Stimulated activated CD4-positive, alpha-beta T cell treated with anti-CD3 and anti-CD28 coated beads, Interleukin-1b, Interleukin-23, amount 100 ng/mL, for 24 hours (primary cell): ENCODE measurements at places on chromosomes 11 and 22.

GRCh38 chr11:2325719-2326118 is 23.9 kb downstream of the TSPAN32 start:
- no peak for DNase-seq

DNA sequence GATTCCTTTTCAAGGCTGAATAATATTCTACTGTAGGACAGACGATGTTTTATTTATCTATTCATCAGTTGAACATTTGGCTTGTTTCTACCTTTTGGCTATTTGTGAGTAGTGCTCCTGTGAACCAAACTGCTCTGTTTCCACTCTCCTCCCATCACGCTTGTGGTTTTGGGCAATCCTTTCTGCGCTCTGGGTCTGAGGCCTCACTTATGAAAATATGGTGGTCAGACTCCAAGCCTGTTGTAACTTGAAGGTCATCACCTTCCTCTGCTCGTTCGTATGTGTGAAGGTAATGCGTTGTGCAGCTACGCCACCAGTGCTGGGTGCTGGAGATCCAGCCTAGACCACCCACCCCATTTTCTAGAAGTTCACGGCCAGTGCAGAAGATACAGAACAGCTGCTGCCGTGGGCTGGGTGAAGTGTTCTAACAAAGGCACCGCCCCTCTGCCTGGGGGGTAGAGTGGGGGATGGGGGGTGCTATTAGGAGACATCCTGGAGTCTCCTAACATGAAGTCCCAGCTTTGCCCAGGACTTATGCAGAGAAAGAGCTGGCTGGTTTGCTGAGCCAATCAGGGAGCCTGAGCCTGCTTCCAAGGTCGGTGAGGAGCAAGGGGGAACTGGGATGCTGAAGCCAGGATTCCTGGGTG is 21.0 kb downstream of the PTPN5 start:
- no peak for DNase-seq

GRCh38 chr11:47797633-47798032 is 30.5 kb upstream of the FNBP4 start:
- peak; percentile 26 for DNase-seq

DNA sequence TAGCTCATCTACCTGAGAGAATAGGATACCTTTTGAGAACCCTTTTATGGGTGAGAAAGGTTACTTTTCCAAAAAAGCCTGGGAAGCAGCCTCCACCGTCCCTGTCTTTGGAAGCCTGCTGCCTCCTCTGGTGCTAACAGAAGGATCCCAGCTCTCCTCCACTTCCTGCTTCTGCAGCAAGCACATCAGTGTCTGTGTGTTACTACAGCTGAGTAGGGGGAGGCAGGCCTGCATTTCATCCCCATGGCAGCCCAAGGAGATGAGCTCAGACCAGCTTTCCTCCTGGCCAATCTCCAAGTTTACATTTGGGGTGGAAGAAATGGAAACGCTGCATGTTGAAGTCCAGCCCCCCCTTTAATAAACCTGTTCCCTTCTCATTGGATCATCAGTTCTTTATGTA is 7.4 kb upstream of the CCDC34 start:
- no peak for DNase-seq

DNA sequence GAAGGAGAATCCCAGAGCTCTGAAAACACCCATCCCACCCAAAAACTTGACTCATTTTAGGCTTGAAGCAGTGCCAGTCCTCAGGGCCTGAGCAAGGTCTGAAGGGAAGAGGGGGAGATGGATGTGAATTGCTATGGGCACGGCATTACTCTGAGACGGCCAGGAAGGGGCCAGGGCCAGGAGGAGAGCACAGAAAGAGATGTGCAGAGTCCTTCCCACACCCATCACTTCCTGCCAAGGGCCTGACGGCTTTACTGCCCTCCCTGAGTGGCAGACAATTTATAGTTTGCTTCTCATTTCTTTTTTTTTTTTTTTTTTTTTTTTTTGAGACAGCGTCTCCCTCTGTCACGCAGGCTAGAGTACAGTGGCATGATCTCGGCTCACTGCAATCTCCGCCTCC is 22.5 kb downstream of the TAB1 start:
- DNase-seq, result no peak

GRCh38 chr22:49728570-49729271 is 99.0 kb downstream of the BRD1 start:
- no peak for DNase-seq

GRCh38 chr11:60422609-60423008 is 6.8 kb upstream of the MS4A5 start:
- no peak for DNase-seq

- no peak for DNase-seq
Observed at GRCh38 chr11:123219066-123219690, 24.1 kb upstream of the CLMP start.

DNA sequence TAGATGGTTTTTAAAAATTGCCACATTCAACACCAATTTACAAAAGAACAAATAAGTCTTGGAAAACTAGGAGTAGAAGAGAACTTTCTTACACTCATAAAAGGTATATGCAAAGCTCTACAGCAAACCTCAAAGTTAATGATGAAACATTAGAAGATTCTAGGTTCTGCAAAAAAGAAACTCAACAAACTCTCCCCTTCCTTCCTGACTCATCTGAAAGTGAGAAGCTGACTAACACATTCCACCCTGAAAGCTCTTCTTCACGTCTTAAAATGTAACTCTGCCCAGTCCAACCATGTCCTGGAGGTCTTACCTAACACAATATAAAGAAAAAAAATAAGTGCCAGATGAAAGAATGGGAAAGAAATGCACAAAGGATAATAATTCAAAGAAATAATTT is 218.9 kb upstream of the ISX start:
- DNase-seq, result no peak

GRCh38 chr22:17969701-17970113 is 54.7 kb downstream of the MICAL3 start:
- DNase-seq, result no peak

GRCh38 chr11:9893474-9893873 is 229.6 kb downstream of the SWAP70 start:
- DNase-seq, result no peak

DNA sequence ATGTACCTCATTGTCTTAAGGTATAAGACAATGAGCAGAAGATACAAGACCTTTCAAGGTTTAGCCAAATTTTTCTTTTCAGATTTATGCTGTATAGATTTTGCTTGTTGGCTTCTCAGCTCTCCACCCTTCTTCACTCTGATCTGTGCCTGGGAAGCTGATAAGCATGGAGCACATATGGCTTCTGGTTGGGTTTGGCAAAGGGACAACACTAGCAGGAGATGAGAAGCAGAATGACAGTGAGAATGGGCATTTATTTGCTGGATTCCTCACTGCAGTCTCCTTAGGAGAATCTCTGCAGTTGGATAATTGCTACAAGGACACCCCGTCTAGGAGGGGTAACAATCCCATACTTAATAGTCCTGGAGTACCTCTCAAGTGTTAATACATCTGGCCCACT is 474.8 kb upstream of the CCDC90B start:
- DNase-seq, result no peak
